ENCODE measurements at places on chromosomes 11 and 22. TPM values are rescaled to one million over a fixed set of nuclear protein-coding genes. Genes with fewer than 3 reads are reported as not detected.
A peak's percentile ranks its signal among the peaks of the same experiment; 100 is the strongest.

- no peaks in the 10 kb centered on the region for H3K36me3 ChIP-seq
- no peak for DNase-seq
- H3K27ac ChIP-seq: no peak overlapping the region
- H3K4me3 ChIP-seq: no peak overlapping the region
- H3K4me1 ChIP-seq: no peaks in the 10 kb centered on the region
Measured at GRCh38 chr11:61635304-61635703, 44.9 kb upstream of the DAGLA start.

- peak overlapping the region; percentile 6 for H3K27ac ChIP-seq
- H3K27me3 ChIP-seq: no peaks in the 10 kb centered on the region
- no peak overlapping the region for H3K4me3 ChIP-seq
- peaks cover 17% of the 10 kb centered on the region for H3K4me1 ChIP-seq
- peaks cover 14% of the 10 kb centered on the region for H3K36me3 ChIP-seq
Measured at GRCh38 chr22:26724414-26724813, 67.0 kb downstream of the MIAT start.

DNA sequence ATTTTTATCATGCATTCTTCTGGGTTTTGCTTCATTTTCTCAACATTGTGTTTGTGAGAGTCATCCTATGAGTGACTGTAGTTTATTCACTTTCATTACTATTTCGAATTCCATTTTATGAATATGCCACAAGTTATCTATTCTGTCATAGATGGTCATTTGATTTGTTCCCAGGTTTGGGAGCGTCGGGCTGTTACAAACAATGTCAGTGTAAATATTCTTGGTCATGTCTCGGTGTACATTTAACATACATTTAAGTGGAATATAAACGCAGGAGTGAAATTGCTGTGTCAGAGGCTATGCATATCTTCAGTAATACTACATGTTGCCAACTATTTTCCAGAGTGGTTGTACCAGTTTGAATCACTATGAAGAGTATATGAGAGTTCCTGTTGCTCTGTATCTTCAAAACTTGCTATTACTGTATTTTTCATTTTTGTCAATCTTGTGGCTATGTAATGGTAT is 2.4 kb downstream of the TRIM44 start:
- H3K27me3 ChIP-seq: no peaks in the 10 kb centered on the region
- DNase-seq: no peak
- no peak overlapping the region for H3K27ac ChIP-seq

GRCh38 chr11:69437876-69438205 is 43.6 kb upstream of the LINC01488 start:
- no peak overlapping the region for H3K27ac ChIP-seq
- DNase-seq: no peak
- H3K4me3 ChIP-seq: no peak overlapping the region
- peaks cover 5% of the 10 kb centered on the region for H3K36me3 ChIP-seq
- H3K4me1 ChIP-seq: peaks cover 4% of the 10 kb centered on the region

TSSK2 gene
- 0.20 TPM for total RNA-seq

GRCh38 chr11:76658651-76659650 is 11.6 kb downstream of the LRRC32 start:
- peaks cover 5% of the 10 kb centered on the region for H3K4me1 ChIP-seq
- H3K27ac ChIP-seq: no peak overlapping the region
- peaks cover 8% of the 10 kb centered on the region for H3K27me3 ChIP-seq
- DNase-seq: no peak
- no peaks in the 10 kb centered on the region for H3K36me3 ChIP-seq

DNA sequence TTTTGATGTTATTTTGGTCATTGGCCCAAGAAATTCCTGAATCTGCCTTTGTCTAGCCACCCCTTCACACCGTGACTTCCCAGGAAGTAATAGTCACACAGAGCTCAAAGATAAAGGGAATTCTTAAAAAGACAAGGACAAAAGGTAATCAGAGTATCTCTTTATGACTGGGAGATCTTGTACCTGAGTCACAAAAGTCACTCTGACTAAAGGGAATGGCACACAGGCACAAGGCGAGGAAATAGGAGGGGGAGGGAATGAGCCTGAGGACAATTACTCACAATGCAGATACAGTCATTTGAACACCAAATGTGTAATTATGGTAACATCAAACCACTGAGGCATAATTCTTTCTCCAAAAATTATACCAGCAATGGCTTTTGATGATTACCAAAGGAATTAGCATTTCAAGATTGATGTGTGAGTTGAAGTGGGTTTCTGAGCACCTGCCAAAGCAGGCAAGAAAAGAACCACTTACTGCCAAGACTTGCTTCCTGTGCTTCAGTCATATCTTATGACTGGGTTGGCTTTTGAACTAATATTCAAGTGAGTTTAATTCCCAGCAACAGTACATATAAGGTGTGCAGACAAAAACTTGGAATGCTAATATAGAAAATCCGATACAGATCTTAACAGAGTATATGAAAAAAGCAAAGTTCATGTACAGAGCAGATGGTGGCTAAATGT is 856.4 kb downstream of the LRRC4C start:
- H3K4me3 ChIP-seq: no peak overlapping the region
- H3K27ac ChIP-seq: no peak overlapping the region
- no peaks in the 10 kb centered on the region for H3K36me3 ChIP-seq
- DNase-seq: no peak
- no peaks in the 10 kb centered on the region for H3K4me1 ChIP-seq
- H3K27me3 ChIP-seq: no peaks in the 10 kb centered on the region

- no peak for DNase-seq
- H3K27ac ChIP-seq: peak overlapping the region; percentile 97
- peaks cover 31% of the 10 kb centered on the region for H3K4me1 ChIP-seq
Measured at GRCh38 chr11:9577556-9577955, 4.1 kb downstream of the WEE1 start.

CYTH4 gene
- total RNA-seq: 89.5 TPM

BCO2 gene
- 2.5 TPM for total RNA-seq

GRCh38 chr11:12212821-12213185 is 102.4 kb downstream of the MICAL2 start:
- peaks cover 12% of the 10 kb centered on the region for H3K36me3 ChIP-seq
- no peaks in the 10 kb centered on the region for H3K27me3 ChIP-seq
- peak overlapping the region; percentile 70 for H3K27ac ChIP-seq
- H3K4me3 ChIP-seq: no peak overlapping the region

P2RX6 gene
- total RNA-seq: 1.0 TPM

TMEM123 gene
- 400 TPM for total RNA-seq

GRCh38 chr11:118170882-118171268 is 5.6 kb downstream of the SCN2B start:
- H3K27me3 ChIP-seq: peaks cover 28% of the 10 kb centered on the region
- DNase-seq: no peak
- no peaks in the 10 kb centered on the region for H3K36me3 ChIP-seq
- H3K4me1 ChIP-seq: peaks cover 8% of the 10 kb centered on the region
- no peak overlapping the region for H3K27ac ChIP-seq

DNA sequence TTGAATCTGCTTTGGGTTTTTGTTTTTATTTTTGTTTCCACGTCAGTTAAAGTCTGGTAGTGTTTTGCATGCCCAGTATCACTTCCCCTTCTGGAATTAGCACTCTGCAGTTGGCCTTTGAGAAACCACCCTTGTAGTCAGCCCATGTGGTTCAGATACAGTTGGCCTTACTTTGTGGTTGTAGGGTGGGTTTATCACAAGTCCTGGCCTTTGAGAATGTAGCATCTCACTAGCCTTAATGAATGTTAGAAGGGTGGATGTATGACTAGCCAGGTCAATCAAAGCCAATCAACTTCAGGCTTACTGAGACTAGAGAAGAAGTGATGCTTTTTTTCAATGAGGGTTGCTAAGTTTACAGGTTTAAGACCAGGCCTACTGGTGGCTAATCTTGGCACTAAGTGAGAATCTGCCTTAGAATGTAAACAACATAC is 19.8 kb downstream of the ARL14EP start:
- H3K27ac ChIP-seq: no peak overlapping the region
- H3K4me1 ChIP-seq: peaks cover 7% of the 10 kb centered on the region
- no peak overlapping the region for H3K4me3 ChIP-seq
- DNase-seq: no peak
- H3K36me3 ChIP-seq: no peaks in the 10 kb centered on the region

ART5 gene
- not detected for total RNA-seq

- no peaks in the 10 kb centered on the region for H3K36me3 ChIP-seq
- no peaks in the 10 kb centered on the region for H3K4me1 ChIP-seq
- DNase-seq: no peak
- H3K27ac ChIP-seq: no peak overlapping the region
Measured at GRCh38 chr11:30432716-30433115, 109.8 kb downstream of the ARL14EP start.

GRCh38 chr11:88469561-88470225 is 132.2 kb upstream of the CTSC start:
- no peak for DNase-seq
- H3K27me3 ChIP-seq: peaks cover 7% of the 10 kb centered on the region
- H3K27ac ChIP-seq: no peak overlapping the region
- H3K4me1 ChIP-seq: no peaks in the 10 kb centered on the region

FXYD6 gene
- total RNA-seq: not detected

LDHAL6A gene
- total RNA-seq: not detected

DNA sequence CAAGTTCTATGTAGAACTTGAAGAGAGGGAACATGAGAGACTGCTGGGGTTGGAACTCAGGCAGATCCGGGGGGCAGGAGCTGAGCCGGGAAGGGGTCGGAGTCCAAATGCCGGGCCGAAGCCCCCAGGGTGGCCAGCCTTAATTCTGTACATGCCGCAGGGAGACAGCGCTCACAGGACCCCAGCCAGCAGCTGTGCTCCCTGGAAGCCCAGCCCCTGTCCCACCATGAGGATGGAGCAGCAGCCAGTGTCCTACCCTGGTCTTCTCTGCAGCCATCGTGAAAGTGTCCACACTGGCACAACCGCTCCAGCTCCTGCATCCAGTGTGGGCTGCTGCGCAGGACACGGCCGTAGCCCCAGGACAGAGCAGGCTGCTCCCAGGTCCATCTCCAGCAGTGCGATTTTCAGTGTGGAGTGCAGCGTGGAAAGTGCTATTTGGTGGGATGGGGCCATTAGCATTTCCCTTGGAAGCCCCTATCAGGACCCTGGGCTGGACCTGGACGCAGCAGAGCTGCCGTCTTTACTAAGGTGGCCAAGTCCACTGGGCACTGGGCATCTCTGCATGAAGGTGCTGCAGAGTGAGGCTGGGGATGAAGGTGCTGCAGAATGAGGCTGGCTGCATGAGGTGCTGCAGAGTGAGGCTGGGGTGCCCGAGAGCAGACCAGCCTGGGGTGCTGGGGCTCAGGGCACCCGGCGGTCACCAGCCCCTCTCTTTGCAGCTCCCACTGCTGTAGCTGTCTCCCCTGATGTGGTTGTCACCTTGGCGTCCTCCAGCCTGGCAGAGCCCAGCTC is 737.4 kb downstream of the BRD1 start:
- H3K4me3 ChIP-seq: no peak overlapping the region
- H3K36me3 ChIP-seq: peaks cover 3% of the 10 kb centered on the region
- peaks cover 3% of the 10 kb centered on the region for H3K4me1 ChIP-seq
- H3K27ac ChIP-seq: no peak overlapping the region
- peaks cover 44% of the 10 kb centered on the region for H3K27me3 ChIP-seq
- DNase-seq: no peak

DNA sequence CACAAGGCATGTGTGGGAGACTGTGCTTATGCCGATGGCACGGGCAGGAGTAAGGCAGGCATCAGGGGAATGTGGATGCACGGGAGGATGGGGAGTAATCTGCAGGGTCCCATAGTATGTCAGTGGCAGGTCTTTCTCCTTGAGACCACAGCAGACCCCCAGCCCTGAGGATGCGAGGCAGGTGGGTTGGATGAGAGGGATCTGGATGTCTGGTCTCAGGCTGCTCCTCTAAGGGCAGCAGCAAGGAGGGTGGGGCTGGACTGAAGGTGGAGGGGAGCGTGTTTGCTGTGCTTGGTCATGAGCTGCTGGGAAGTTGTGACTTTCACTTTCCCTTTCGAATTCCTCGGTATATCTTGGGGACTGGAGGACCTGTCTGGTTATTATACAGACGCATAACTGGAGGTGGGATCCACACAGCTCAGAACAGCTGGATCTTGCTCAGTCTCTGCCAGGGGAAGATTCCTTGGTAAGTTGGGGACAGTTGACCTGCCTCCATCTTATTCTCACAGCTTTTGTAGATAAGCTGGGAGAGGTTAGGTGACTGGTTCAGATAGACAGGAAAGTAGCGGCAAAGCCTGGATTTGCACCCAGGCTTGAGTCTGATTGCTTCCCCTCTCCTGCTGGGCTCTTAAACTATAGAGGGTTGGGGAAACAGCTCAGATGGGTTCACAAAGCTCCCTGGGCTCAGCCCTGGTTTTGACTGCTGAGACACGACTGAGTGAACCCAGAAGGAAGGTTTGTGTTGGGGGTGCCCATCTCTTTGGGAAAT is at the start of gene APOL1:
Gene APOL1, plus strand, starts transcription at position 380 of the 769 bp plus-strand sequence. CDS start 1,823 bp downstream, outside the sequence.
- no peak for DNase-seq
- H3K4me1 ChIP-seq: peaks cover 41% of the 10 kb centered on the region

DNA sequence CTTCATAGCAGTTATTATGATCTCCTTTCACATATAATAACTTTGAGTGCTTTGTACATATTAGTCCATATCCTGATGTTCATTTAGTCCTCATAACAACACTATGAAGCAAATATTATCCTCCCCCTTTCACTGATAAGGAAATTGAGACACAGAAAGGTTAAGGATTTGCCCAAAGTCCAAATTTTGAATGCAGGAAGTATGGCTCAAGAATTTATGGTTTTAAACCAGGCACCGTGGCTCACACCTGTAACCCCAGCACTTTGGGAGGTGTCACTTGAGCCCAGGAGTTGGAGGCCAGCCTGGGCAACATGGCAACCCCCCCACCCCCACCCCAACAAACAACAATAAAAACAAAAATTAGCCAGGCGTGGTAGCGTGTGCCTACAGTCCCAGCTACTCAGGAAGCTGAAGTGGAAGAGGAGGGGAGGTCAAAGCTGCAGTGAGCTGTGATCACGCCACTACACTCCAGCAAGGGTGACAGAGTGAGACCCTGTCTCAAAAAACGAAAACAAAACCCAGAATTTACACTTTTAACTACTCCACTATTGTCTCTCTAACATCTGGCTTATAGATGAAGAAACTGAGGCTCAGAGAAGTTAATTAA is 8.6 kb downstream of the CCDC34 start:
- no peak overlapping the region for H3K27ac ChIP-seq
- peaks cover 19% of the 10 kb centered on the region for H3K4me1 ChIP-seq
- H3K4me3 ChIP-seq: no peak overlapping the region

GRCh38 chr11:31725176-31725575 is 85.9 kb downstream of the PAX6 start:
- no peaks in the 10 kb centered on the region for H3K4me1 ChIP-seq
- no peak overlapping the region for H3K4me3 ChIP-seq
- H3K27me3 ChIP-seq: no peaks in the 10 kb centered on the region
- H3K27ac ChIP-seq: no peak overlapping the region

GRCh38 chr11:1570001-1570453 is 2.0 kb downstream of the DUSP8 start:
- peaks cover 18% of the 10 kb centered on the region for H3K4me1 ChIP-seq
- H3K4me3 ChIP-seq: peak overlapping the region; percentile 84
- no peaks in the 10 kb centered on the region for H3K36me3 ChIP-seq
- DNase-seq: no peak
- no peaks in the 10 kb centered on the region for H3K27me3 ChIP-seq

SCT gene
- not detected for total RNA-seq

TFIP11 gene
- total RNA-seq: 84.0 TPM

CARD10 gene
- total RNA-seq: 0.31 TPM

GLB1L2 gene
- total RNA-seq: 0.73 TPM

Measured in T-helper 17 cell (primary cell).